Kidney capillary endothelial cell (primary cell): ENCODE measurements at places on chromosomes 7 and 10.

GRCh38 chr10:51783941-51784340 is 84.5 kb upstream of the CSTF2T start:
- DNase-seq = no peak

- DNase-seq = no peak
Observed at GRCh38 chr10:69409968-69410367, 6.8 kb downstream of the TACR2 start.

GRCh38 chr7:7720750-7721621 is 2.6 kb upstream of the RPA3 start:
- DNase-seq = no peak

DNA sequence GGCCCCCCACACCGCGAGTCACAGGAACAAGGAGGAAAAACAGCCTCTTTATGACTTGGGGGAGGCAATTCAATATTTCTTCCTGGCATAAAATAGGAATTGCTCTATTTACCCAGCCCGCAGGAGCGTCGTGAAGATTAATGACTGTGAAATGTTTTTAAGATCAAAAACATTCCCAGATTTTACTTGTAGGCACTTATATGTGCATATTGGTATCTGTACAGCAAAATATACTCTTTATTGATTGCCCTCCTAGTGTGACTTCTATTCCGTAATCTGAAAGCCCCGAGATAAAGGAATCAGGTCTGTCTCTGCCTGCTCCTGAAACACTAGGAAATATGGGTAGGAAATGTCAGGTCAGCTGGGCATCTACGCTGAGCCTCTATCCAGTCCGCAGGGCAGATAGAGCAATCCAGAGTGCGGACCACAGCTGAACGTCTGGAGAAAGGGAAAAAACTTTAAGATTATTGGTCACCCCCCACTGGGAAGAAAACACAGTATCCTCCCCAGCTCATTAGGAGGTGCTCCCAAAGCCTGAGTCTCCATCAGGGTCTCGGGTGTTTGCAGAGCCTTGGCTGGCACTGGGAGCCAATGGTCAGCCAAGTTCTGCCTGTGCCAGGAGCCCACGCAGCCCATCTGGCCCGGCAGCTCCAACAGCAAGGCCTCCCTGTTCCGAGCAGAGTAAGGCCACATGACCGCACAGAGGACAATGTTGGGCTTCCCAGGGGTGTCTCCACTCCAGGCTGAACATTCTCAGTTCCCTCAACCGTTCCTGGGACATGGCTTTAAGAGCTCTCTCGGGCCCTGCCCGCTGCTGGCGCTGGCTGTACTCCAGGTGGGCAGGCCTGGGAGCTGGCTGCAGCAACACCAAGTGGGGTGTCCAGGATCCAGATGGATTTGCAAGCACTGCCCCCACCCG is 7.7 kb downstream of the CTBP2 start:
- no peak for DNase-seq

DNA sequence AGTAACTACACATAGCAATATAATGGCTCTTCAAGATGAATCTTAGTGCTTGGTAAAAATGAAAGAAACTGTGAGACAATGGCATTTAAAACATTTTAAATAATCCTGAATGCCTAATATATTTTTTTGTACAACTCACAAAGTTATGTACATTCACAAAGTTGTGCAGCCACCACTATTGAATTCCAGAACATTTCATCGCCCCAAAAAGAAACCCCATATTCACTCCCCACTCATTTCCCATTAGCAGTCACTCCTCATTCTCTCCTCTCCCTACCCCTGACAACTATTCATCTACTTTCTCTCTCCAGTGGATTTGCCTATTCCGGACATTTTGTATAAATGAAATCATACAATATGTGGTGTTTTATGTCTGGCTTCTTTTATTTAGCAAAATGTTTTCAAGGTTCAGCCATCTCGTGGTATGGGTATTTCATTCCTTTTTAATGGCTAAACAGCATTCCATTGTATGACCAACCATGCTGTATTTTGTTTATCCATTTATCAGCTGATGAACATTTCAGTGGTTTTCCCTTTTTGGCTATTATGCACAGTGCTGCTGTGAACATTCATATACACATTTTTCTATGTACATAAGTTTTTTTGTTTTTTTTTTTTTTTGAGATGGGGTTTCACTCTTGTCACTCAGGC is 34.7 kb downstream of the ENTPD7 start:
- no peak for DNase-seq

DNA sequence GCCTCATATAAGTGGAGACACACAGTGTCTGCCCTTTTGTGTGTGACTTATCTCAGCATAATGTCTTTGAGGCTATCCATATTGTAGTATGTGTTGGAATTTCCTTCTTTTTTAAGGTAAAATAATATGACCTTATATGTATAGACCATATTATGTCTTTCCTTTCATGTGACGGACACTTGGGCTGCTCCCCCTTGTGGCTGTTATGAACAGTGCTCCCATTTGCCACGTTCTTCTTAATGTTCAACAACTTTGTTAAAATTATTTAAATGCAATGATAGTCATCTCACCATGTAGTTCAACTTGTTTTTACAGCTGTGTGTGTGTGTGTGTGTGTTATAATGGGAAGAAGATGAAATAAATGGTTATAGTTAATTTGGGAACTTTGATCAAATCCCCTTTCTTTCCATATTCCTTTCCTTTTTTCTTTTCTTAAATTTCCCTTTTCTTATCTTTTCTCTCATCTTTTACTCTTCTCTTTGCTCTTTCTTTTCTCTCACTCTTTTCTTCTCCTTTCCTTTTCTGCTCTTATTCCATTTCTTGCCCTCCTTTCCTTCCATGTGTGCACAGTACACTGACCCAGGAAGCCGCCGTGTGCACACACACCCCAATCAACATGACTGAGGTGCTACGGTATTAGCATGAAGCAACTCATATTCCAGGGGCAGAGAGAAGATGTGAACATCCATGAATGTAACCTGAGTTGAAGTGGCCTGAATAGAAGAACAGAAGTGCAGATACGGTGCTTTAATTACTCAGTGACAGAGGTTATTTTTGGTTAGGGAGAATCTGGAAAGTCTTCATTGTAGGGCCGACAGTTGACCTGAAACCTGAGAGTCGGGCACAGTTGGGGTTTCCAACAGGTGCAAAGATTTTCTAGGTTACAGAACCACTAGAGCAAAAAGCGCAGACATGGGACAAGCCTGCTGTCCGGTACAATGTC is 596.6 kb downstream of the SDK1 start:
- peak; percentile 41 for DNase-seq

DNA sequence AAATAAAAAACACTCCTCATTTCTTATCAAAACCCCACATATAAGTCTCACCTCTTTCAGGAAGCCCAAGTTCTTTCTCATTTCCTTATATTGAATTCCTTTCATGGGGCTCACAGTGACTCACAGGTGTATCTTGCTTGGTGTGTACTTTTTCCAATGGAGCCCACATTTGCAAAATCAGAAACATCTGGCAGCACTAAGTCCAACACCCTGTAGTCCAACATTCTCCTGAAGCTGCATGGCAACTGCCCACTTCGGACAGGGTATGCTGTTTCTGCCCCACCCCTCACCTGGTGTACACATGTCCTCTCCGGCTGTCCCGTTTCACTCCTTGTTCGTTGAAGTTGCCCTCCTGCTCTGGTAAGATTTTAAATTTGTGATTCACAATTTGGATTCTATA is 544.1 kb downstream of the SORCS3 start:
- no peak for DNase-seq

GRCh38 chr10:30991647-30992011 is 40.0 kb downstream of the ZNF438 start:
- DNase-seq = no peak

DNA sequence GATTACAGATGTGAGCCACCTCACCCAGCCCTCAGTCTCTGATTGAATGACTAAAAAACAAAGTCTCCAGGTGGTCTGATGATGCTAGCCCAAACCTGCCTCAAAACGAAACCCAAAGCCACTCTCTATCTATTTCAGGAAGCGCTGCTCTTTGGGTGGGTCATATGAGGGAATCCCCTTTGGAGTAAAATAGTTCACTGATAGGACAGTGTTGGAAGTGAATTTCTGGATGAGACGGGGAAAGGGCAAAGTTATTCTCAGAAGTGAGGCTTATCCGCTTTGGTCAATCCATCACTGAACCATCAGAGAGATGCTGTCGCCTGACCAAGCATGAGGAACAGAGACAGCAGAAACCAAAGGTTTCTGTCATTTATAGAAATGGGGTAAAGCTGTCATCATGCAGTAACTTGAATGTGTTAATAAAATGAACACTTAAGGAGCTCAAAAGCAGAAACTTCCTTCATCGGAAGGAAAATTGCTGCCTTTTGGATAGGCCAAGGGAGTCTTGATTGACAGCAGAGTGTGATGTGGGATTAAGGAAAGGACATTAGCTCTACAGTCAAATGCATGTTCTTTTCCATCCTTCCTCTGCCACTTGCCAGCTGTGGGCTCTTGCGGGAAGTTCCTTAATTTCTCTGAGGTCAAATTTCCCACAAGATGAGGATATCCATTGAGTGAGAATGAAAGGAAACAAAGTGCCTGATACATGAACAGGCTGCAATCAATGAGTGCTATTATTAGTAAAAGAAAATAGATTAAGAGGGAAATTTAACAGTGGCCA is 64.9 kb upstream of the C1QL3 start:
- no peak for DNase-seq

- no peak for DNase-seq
Observed at GRCh38 chr10:96222441-96222840, 48.9 kb downstream of the BLNK start.

DNA sequence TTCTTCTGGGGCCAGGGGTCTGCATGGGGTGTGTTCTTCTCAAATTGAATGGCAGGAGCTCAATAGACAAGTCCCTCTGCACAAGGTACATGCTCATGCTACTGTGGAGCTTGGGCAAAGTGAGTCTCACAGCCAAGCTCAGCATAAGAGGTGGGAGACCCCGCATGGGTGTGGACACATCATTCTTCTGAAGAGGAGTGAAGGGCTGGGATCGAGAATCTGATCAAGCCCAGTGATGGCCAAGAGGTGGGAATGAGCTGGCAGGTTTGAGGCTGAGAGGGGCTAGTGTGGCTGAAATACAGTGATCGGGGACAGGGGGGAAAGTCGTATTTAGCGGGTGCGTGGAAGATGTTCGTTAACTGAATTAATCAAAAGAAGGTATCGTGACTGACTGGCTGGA is 32.6 kb downstream of the CDH23 start:
- no peak for DNase-seq

DNA sequence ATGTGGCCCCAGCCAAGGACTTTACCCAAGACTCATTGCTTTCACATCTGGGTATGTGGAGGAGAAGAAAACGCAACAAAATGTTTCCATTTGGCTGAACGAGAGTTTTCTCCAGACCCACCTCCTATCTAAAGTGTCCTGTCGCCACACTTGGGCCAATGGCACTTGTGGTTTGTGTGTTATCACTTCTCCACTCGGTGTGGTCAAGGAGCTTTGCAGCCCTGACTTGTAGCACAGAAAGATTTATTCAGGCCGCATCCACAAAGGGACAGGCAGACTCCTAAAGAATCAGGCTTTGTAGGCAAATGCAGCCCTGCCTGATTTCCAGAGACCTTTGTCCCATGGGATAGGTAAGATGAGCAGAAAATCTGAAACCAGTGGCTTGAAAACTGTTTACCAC is 12.8 kb upstream of the LRRC4 start:
- DNase-seq = no peak

DNA sequence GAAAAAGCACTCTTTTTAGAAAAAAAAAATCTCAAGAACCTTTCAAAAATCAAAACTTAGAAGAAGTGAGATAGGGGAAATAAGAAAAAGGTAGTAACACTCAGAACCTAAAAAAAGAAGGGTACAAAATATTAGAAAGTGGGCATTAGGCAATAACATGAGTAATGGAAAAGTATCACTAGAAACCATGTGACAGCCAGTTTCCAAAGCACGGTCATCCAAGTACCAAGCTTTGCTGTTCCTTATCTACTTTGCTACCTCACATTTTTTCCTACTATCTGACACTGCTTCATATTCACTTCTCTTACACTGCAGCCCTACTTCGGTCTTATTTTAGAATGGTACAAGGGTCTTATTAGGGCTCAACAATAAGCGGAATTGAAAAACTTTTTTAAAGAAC is 30.3 kb downstream of the IMMP2L start:
- no peak for DNase-seq

DNA sequence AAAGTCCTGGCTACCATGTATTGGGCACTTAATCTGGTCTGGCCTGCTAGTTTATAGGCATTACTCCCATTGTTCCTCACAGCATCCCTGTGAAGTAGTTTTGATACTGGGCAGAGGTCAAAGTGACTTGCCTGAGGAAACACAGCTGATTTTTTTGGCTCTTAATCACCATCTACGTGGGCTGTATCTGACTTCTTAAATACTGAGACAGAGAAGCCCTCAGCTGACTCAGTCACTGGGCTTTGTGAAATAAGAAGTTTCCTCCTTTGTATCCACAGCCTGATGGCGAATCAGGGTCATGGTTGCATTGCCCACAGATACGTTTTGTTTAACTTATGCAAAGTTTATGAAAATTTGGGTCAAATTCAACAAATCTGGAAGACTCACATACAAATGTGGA is 13.2 kb downstream of the TACR2 start:
- no peak for DNase-seq

GRCh38 chr10:73424478-73424877 is 8.9 kb downstream of the MSS51 start:
- DNase-seq = no peak

DNA sequence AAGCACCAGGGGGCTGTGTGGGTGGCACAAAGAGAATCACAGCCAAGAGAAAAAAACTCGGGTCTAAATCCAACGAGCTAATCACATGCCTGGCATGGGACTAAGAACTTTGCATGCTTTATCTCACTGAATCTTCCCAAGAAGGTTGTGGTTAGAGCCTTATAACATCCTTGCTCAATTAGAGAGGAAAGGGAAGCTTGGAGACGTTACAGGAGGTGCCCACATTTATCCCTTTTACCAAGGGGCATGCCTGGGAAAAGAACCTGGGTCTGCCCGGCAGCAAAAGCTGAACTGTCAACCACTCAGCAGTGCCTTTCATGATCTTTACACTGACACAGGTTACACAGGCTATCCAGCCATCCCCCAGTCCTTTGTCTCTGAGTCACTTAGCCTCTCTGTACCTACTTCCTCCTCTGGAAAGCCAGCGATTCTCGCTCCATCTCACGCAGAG is 190.1 kb downstream of the PRPF18 start:
- DNase-seq = no peak

DNA sequence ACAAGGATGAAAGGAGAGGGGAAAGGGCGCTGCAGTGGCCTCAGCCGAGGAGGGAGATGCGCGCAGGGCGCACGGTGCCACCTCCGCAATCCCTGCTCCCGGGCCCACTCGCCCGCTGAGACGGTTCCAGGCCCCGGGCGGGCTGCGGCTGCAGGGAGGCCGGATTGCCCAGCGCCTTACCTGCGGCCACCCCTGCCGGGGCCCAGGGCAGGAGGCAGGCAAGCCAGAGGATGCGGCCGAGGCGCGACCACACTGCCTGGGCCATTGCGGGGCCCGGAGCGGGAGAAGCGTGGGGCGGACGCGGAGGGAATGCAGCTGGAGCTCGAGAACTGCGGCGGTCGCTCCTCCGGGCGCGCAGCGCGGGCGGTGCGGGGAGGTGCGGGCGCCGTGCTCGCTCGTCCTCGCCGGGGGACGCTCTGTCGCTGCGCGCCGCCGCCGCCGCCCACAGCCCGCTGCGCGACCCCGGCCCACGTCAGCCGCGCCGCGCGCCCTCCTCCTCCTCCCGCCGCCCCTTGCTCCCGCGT is at the start of gene TMEM130:
TMEM130 (minus strand) TSS at position 418 of the 524 bp plus-strand sequence; CDS start at position 265, 153 bp downstream.
- DNase-seq = no peak
